GM23248 (cell line): ENCODE measurements at places on chromosomes 11 and 22. TPM values are rescaled to one million over a fixed set of nuclear protein-coding genes. Genes with fewer than 3 reads are reported as not detected.

- DNase-seq: no peak
Observed at GRCh38 chr11:37394236-37394870, 796.3 kb upstream of the RAG2 start.

DNA sequence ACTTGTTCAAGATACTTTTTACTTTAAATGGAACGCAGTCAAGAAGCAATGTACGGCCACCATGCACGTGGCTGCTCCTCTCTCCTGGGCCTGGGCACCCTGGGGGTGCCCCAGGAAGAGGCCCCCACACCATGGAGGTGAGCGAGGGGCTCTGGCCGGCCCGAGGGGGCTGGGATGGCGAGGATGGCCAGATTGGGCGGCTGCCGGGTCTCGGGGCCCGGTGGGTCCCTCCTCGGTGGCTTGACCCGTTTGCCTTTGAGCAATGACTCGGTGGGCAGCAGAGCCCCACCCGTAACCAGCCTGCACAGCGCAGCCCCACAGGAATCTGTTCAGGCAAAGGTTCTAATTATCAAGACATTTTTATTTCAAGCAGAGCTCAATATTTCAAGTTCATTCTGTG lies 167.4 kb downstream of the BRD1 start:
- no peak for DNase-seq

DNA sequence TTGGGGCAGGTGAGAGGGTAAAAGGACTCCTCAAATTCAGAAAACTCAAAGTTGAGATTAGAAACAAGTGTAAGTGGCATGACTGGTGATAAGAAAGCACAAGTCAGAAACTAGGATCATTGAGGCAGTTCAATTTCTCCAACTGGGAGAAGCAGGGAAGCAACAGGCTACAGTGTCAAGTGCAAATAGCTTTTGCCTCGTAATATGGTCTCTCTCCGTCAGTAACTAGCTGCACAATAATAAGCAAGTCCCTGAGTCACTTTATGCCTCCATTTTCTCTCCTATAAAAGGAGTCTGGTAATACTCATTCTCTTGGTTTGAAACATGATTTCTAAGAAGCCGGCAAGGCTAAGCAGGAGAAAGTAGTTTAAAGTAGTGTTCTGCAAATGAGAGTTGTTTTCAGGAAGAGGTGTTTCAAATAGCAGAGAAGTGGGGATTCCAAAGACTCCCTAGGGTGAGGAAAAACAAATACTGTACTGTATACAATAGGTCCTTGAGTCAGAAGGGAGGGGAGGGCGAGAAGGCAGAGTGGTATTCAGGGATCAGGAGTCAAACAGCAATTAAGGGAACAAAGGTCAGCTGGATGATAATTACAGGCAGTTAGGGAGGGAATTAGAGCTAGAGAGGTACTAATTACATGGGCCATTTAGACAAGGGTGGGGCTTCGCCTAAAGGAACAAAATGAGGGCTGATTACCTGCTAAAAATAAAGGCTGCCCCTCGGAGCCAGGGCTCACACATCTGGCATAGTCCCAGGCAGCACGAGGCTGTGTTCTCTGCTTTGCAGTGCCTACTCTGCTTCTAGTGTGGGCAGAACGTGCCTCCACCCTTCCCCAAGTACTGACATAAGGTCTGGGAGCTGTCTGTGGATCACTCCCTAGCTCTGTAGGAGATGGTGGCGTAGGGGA lies 96.0 kb upstream of the BDNF start:
- DNase-seq: peak; percentile 9

DNA sequence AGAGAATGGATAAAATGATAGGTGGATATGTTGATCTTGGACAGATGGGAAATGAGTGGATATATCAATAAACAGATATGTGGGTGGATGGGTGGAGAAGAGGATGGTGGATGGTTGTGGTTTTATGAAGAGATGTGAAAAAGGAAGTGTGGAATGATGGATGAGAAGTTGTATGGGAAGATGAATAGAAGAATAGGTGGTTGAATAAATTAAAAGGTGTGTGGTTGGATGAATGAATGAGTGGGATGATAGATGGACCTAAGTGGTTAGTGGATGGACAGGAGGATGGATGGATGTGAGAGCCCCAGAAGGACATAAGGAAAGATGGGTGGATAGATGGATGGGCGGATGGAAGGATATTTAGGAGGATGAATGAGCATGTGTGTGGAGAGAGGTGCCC lies 913 bp upstream of the CD44 start:
- DNase-seq: no peak

The ISX gene
- polyA plus RNA-seq: not detected in 2 replicates

DNA sequence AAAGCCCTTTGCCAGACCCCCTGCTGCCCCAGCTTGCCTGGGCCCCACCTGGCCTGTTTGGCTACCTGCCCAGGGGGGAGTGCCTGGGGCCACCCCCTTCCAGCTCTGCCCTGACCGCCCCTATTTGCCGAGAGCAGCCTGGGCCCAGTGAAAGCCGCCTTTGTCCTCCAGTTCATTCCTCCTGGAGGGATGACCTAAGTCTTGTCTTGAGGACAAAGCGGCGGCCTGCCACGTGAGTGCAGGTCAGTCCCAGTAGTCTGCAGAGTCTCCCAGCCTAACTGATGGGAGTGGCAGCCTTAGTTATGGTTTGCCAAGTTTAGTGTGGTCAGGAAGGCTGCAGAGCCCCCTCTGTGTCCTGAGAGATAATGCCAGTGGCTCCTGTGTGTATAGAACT lies 115.9 kb upstream of the CRYBB3 start:
- no peak for DNase-seq

GRCh38 chr11:5796541-5796940 lies 5.5 kb upstream of the OR52N1 start:
- no peak for DNase-seq

DNA sequence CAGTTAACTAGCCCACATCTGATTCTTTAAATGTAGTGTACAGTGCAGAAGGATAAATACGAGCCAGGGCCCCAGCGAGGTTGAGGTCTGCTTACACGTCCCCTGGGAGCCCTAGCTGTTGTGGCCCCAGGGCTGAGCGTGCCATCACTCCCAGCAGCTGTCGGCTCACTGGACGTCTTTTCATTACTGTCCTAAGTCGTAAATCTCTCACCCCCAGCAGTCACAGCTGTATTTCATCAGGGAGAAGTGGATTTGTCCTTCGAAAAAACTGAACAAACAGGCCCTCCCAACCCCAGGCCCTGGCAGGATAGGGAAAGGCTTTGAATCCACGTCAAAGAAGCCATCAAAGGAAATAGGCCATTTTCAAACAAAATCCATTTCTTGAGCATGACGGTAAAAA lies 110.4 kb upstream of the CSNK2A3 start:
- DNase-seq: peak; percentile 32

The OR52E8 gene
- not detected in 2 replicates for polyA plus RNA-seq

- DNase-seq: no peak
Observed at GRCh38 chr11:2889362-2890273, 4.0 kb upstream of the CDKN1C start.

The MICAL2 gene
- 81.6 and 83.3 TPM in 2 replicates for polyA plus RNA-seq

The UBQLN3 gene
- not detected in 2 replicates for polyA plus RNA-seq

- no peak for DNase-seq
Observed at GRCh38 chr11:76249195-76249741, 43.0 kb upstream of the WNT11 start.

DNA sequence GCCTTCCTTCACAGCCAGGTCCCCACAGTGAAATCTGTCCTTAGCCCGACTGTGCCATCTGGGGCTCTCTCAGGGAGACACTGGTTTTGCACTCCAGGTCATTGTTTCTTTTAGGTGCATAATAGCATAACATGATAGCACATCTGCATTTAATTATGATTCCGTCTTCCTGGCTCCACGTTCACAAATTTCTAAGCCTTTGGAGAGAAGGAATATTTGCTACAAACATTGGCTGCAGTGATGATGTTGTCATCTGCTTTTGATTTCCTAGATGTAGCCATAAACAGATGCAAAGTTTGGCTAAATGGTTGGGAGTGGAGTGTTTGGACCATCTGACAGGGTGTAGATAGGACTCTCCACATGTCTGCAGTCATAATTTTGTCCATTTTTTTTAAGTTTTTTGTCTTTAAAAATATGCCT lies 12.0 kb upstream of the CAT start:
- DNase-seq: peak; percentile 88

DNA sequence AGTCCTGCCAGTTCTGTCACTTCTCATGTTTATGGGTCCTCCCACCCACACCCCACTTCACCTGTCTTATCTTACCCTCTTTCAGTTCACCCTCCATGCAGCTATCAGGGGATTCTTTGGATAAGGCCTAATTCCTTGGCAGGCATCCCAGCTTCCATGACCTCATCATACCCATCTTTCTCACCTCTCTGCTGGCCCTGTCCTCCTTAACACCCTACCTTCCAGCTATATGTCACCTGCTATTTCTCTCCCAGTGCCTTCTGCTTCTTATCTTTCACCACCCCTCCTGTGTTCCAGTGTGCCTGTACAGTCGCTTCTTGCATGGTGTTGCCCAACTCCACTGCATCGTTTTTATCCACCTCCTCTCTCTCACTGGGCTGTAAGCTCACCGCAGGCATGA lies 28.3 kb downstream of the SNU13 start:
- DNase-seq: peak; percentile 26

DNA sequence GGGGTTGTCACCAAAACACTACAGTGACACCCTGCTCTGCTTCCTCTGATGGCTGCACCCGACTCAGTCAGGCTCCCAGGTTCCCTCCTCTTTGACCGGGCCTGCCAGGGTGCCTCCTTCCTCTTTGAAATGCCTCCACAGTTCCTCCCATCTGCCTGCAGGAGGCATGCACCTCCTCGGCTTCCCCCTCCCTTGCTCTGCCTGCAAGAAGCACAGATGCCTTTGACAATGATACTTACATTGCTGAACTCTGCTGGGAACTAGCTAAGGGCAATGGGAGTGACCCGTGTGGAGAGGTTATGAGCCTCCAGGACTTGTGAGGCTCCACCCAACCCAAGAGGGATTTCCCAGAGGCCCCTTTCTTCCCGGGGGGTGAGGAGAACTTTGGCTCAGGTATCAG lies 674.1 kb downstream of the OPCML start:
- DNase-seq: peak; percentile 65

The BRD1 gene
- 4.4 and 4.5 TPM in 2 replicates for polyA plus RNA-seq

DNA sequence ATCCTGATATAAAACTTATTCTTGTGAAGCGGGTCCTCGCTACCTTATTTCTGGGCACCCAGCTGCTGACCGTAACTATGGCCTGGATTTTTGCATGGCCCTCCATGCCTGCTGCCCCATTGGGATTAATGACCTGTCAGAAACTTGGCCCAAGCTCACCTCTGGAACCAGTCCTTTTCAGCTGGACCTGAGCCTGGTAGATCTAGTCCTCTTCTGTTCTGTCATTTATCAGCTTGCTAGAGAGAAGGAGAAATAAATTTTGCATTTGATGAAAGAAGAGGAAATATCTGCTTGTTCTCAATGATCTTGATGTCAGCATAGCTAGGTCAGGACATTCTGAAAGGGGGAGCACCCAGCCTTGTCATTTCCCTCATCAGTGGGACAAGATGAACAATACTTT lies 387.8 kb upstream of the LARGE1 start:
- DNase-seq: no peak

The SRSF8 gene
- polyA plus RNA-seq: 33.3 and 39.4 TPM in 2 replicates

GRCh38 chr11:114110952-114111947 lies 51.7 kb downstream of the ZBTB16 start:
- DNase-seq: no peak

DNA sequence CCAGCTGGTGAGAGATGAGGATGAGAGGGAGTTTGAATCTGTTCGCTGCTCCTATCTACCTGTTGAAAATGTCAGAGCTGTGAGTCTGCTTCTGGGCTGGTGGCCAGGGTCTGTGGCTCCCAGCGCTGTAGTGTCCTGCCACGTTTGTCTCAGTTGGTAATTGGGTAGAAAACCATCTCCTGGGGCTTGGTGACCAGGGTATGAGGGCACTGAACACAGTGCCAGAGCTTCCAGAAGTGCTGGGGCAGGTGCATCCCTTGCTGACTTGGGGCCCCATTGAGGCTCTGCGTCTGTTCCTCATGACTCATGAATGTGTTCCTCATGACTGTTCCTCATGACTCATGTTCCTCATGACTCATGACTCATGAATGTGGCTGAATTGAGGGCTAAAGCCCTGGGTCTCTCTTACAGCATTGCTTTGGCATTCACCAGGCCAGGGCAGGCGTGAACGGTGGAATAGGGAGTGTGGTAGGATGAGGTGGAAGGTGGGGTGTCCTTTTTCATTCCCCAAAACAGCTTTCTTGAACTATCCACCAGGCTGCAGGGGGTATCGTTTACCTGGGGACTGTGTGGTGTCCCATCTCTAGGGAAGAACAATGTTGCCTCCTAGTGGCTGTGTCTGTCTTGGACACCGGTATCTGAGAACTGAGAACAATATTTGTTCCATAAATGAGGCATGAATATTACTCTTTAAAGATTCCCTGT lies 139.5 kb downstream of the COMMD9 start:
- peak; percentile 96 for DNase-seq

DNA sequence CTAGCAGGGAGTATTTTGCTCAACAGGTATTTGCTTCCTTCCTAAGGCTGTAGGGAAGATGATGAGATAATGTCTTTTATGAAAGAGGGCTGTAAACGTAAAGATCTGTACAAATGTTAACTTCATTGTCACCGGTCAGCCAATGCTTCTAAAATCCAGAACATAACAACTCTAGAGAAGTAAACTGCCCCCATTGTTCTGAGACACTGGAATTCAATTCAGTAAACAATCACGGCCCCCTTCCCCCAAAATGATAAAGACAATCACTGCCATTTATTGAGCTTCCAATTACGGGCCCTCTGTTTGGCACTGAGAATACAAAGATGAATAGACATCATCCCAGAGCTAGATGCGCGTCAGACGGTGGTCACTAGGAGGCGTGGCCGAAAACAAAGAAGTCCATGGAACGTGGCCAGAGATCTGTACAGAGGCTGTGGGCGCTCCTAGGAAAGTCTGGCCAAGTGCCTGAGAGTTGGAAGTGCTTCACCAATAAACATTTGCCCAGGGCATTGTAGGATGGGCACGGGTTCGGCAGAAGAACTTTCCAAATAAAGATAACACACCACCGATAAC lies 576 bp downstream of the TMEM258 start:
- peak; percentile 98 for DNase-seq

The RIBC2 gene
- polyA plus RNA-seq: 1.3 and 1.9 TPM in 2 replicates

The SPTBN2 gene
- polyA plus RNA-seq: 0.13 TPM in 1 of 2 replicates, not detected in the other

DNA sequence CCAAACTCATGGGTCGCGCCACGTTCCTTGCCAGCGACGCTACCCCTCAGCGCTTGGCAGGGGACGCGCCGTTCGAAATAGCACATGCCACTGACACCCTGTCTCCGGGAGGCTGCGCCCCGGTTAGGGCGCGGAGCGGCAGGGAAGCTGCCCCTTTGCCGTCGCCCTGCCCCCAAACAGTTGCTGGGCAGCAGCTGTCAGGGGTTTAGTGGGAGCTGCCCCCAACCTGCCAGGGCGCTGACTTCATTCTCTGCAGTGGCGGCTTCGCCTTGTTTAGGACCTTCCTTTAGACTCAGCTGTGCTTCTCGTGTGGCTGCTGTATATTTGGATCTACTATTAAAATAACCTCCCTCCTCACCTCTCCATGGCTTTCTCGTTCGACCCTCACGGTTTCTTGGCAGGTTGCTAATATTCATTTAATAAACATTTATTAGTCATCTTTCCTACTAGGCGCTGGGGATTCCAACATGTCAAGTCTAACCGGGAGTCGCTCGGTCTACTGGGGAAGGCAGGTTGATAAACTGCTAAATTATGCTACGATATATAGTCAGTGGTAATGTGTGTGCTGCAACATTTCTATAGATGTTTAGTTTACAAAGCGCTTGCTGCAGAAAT lies 782 bp downstream of the TMEM109 start:
- peak; percentile 68 for DNase-seq

The COMMD9 gene
- polyA plus RNA-seq: 85.3 and 92.7 TPM in 2 replicates
